ENCODE measurements at places on chromosomes 2 and 18. TPM values are rescaled to one million over a fixed set of nuclear protein-coding genes. Genes with fewer than 3 reads are reported as not detected.

The ESPNL gene
- total RNA-seq = 1.6 TPM

The SERPINB5 gene
- total RNA-seq = not detected

The PLGLB1 gene
- total RNA-seq = 2.1 TPM

The REG1A gene
- total RNA-seq = not detected

The IL36G gene
- total RNA-seq = not detected

The TUBA4B gene
- not detected for total RNA-seq

The TRIM54 gene
- 60.0 TPM for total RNA-seq

The DTYMK gene
- 14.1 TPM for total RNA-seq

The CPO gene
- not detected for total RNA-seq

The CD8A gene
- total RNA-seq = not detected

The POTEJ gene
- total RNA-seq = not detected

The RTP5 gene
- not detected for total RNA-seq

The SYT4 gene
- total RNA-seq = not detected

The SEH1L gene
- 18.8 TPM for total RNA-seq

The LIMS2 gene
- total RNA-seq = 5.7 TPM

The SAG gene
- not detected for total RNA-seq

The RAPGEF4 gene
- 5.7 TPM for total RNA-seq

The UGT1A8 gene
- not detected for total RNA-seq

The COL4A3 gene
- under 0.01 TPM for total RNA-seq

The HDAC4 gene
- 23.5 TPM for total RNA-seq

The SERPINB11 gene
- total RNA-seq = not detected

The UGGT1 gene
- total RNA-seq = 30.3 TPM

The CGREF1 gene
- total RNA-seq = 2.1 TPM

The SNTG2 gene
- total RNA-seq = under 0.01 TPM

The OXER1 gene
- under 0.01 TPM for total RNA-seq

The POLR1A gene
- 13.6 TPM for total RNA-seq

The KCNF1 gene
- 1.6 TPM for total RNA-seq

The CLK1 gene
- total RNA-seq = 99.2 TPM

The LYPD6B gene
- total RNA-seq = 0.52 TPM

The TWIST2 gene
- 6.8 TPM for total RNA-seq

The SLC9A4 gene
- total RNA-seq = not detected

The SLC4A1AP gene
- 20.9 TPM for total RNA-seq

The SKA1 gene
- total RNA-seq = 2.6 TPM

Measured in skeletal muscle tissue (tissue), 5 donors.